Femur (tissue), 1 donor: ENCODE measurements at places on chromosomes 3 and 15.

DNA sequence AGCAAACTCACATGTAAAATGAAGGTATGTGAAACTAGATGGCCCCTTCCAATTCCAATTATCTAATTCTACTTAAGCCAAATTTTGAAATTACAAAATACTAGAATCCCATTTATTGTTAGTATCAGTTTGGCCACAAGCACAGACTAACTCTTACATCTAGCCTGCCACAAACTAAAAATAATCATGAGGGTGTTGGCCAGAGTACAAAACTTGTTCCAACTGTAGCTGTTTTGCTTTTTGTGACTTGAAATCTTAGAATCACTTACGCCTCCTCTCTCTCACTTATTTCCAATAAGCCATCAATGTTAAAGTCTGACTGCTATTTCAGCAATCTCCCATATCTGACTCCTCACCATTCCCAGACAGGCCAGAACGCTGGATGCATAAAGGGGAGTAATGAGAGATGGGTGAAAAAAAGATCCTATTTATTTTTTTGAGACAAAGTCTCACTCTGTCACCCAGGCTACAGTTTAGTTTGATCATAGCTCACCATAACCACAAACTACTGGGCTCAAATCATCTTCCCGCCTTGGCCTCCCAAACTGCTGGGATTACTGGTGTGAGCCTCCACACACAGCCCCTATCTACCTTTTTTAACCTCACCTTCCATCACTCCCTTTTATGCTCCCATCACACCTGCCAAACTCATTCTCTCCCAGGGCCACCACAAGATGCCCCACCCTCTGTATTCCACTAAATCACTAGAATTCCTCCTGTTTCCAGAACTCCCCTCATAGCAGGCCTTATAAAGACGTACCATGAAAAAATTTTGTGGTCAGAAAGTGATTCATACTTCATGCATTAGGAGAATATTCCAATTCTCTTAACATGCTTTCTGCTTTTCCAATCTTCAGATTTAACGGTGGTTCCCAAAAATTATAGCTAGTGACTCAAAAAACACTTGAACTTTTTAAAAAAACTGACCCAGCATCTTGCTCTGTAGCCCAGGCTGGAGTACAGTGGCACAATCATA is 36.5 kb downstream of the ATOSA start:
- peak; percentile 18 for DNase-seq

- DNase-seq, result no peak
These were observed 33.2 kb downstream of the BMF start for GRCh38 chr15:40075298-40076044.

DNA sequence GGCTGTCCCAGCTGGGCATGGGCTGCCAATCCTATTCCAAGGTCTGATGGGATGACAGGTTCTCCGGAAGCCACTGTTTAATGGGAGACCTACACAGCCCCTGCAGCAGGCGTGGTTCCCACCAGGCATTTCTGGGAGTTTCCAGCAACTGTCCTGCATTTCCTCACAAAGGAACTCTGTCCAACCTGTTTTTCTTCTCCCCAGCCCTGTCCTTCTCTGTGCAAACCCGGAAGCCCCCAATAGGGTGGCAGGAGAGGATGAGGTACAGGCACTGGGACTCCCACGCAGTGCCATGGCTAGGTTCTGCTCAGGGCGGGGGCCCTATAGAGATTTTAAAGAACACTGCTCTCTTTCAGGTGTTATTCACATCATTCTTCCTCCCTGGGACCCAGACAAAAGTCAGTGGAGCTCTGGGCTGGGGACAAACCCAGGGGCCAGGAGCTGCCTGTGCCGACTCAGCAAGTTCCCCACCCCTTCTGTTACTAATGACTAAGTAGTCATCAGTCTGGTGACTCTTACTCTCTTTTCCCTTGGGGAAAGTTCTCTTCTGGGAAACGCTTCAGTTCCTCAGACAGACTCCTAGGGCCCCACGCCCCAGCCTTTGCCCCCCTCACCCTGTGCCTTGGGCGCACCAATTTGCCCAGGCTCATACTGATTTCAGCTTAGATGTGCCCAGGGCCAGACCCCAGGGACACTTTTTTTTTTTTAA is 97.7 kb downstream of the CD47 start:
- no peak for DNase-seq

- no peak for DNase-seq
These were observed 603.2 kb upstream of the KCNMB2 start for GRCh38 chr3:177932750-177933660.

- DNase-seq, result no peak
These were observed 18.9 kb upstream of the COPG1 start for GRCh38 chr3:129230311-129231019.

DNA sequence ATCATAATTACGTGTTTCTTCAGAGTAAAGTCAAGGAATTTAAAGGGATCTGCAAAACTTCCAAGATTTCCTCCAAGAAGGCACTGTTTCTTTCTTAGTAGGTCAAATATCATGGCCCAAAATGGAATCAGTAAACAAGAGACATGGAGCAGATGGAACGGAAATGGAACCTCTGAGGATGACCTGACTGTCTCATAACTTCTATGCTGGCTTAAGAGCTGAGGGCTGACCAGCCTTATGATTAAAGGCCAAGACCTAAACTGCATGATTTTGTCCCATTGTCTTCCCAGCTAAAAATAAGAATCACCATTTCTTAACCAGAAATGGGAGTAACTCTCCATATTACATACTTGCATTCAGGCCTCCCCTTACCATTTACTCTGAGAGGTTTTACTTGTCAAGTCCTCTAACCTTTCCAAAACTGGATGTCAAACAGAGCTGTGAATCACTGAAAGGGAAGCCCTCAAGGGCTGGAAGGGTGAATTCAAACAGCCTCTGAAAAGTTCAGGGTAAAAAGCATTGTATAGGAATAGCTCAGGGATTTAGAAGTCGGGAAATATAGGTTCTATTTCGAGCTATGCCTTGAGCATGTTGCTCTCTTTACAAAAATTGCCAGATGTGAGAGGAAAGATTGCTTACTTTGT is 103.7 kb downstream of the MEIS2 start:
- no peak for DNase-seq

GRCh38 chr3:129107793-129108192 is 13.8 kb downstream of the RAB43 start:
- no peak for DNase-seq

DNA sequence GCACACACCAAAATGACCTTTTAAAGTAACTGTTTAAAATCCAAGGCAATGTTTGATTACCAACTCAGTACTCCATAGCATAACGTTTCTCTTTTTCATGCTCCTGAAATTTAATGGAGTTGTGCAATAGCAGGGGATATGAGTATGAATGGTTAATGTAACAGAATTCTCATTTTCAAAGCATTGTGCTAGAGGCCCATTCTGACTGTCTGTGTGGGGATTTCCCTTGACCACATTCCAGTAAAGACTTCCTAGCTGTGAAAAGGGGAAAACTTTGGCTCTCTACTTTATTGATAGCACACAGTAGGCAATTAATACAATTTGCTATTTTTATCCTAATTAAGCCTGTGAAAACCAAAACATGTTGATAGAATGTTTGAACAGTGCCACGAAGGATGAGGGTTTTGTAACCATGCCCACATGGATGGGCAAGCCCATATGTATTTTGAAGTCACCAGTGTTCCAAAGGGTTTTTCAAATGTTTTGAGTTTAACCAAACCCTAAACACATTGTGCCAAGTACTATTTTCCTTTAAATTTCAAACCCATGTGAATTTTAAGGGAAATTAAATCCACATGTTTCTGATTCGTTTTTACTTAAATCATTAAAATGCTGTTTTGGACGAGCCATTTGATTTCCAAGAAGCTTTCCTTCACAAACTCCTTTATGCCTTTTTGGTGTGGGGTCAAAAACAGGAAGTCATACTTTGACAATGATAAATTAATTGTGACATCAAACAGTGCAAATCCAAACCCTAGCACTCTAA is 261.2 kb downstream of the SHOX2 start:
- no peak for DNase-seq

GRCh38 chr15:91866971-91867372 is 13.5 kb downstream of the SLCO3A1 start:
- no peak for DNase-seq

GRCh38 chr3:46283881-46284450 is 41.7 kb downstream of the CCR3 start:
- no peak for DNase-seq
